ENCODE measurements at places on chromosomes 3 and 15.

DNA sequence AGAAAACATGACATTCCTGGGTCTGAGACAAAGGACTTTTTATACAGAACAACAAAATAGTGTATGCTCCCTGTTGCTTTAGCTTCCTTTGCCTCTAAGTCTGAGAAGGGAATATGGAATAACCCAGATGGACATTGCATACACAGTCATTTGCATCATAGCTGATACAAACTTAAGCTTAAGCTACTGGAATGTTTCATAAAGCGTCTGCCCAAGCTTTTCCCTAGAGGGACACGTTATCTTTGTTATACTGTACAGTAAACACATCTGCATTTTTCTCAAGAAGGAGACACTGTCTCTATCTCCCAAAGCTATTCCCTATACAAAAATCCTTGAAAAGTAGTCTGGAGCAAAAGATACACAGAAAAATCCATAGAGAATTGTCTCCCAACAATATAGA is 775.0 kb downstream of the DIPK2A start:
- DNase-seq, result no peak

GRCh38 chr3:121362035-121362734 is 183.6 kb downstream of the POLQ start:
- DNase-seq, result no peak

DNA sequence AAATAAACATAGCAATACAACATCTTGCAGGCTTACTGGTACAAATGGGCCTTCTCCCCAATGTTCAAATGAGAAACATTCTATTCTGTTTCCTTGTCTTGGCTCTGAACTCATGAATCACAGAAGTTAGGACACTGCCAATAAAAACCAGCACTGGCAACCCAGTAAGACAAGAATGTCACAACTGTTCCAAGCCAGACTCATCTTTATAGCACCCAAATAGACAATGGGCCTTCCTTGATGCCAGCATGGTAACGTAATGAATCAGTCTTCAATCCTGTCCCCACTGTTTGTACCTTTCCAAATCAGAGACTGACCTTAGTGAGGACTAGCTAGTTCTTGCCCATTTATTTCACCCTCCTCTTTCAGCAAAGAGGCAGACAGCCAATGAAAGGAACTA is 14.1 kb upstream of the RPS17 start:
- DNase-seq, result no peak

DNA sequence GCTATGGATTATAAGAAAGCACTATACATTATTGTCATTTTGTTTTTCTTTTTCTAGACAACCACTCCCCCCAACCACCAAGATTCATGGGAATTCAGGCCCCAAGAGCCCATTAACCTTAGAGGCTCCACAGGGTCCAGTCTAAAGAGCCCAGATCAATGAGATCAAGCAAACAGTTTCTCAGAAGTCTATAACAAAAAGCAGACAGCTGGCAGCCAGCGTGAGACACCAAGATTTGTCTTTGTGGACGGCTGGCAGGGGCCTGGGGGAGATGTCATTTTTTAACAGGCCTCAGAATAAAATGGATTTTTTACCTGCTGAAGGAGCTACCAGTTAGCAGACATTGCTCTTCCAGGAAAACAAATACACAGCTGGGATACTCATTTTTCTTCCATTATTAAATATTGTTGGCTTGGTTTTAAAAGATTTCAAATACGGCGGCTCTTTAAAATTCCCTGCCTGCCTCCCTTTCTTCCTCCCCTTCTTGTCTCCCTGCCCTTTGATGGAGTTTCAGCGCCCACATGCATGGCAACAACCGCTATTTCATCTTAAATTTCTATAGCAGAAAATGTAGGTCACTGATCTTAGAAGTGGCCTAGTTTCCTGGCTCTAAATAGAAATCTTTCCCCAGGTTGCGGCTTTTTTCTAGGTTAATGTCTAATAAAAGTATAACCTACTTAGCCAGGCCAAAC is 130.6 kb downstream of the FAM174B start:
- no peak for DNase-seq

DNA sequence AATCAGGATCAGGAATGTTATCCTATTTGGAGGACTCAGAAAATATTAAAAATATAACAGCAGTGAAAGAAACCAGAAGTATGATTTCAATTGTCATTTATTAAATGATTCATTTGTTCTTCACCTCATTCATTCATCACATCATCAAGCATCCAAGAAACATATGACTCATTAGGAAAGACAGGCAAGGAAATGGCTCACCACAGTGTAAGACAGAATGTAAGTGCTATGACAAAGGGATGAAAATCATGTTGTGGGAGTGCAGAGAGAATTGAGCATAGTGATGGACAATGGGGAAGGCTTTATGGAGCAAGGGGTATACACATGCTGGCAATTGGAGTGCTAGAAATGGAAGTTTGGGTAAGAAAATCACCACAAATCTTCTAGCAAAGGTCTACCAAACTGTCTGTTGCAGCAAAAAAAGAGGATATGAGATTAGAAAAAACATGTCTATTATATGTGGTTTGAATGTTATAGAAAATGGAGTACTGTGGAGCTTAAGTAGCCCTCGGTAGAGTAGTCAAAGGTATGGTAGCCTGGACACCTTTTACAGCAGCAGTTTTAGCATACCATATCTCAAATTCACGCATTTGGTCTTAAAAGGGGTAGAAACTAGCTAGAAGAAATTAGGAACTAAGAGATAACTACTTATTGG is 111.1 kb upstream of the GPR149 start:
- DNase-seq, result no peak

- DNase-seq, result no peak
Measured at GRCh38 chr3:73523661-73524060, 101.1 kb downstream of the PDZRN3 start.

DNA sequence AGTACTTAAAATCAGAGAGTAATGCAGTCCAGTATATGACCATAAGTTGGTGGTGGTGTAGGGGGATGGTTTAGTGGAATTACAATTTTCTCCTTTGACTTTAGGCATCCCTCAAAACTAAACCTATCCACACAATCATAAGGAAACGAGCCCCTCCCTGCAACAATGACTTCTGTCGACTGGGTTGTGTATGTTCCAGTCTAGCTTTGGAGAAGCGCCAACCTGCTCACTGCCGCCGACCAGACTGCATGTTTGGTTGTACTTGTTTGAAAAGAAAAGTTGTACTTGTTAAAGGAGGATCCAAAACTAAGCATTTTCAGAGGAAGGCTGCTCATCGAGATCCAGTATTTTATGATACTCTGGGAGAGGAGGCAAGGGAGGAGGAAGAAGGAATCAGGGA is 52.8 kb downstream of the MGA start:
- DNase-seq, result peak; percentile 42

- no peak for DNase-seq
Measured at GRCh38 chr3:179949412-179949811, 87.3 kb downstream of the PEX5L start.

GRCh38 chr15:67166280-67167009 is 88.0 kb downstream of the AAGAB start:
- no peak for DNase-seq

GRCh38 chr3:141366285-141367037 is 1.8 kb upstream of the ZBTB38 start:
- DNase-seq, result no peak

GRCh38 chr15:59676565-59676964 is 12.6 kb downstream of the BNIP2 start:
- no peak for DNase-seq

DNA sequence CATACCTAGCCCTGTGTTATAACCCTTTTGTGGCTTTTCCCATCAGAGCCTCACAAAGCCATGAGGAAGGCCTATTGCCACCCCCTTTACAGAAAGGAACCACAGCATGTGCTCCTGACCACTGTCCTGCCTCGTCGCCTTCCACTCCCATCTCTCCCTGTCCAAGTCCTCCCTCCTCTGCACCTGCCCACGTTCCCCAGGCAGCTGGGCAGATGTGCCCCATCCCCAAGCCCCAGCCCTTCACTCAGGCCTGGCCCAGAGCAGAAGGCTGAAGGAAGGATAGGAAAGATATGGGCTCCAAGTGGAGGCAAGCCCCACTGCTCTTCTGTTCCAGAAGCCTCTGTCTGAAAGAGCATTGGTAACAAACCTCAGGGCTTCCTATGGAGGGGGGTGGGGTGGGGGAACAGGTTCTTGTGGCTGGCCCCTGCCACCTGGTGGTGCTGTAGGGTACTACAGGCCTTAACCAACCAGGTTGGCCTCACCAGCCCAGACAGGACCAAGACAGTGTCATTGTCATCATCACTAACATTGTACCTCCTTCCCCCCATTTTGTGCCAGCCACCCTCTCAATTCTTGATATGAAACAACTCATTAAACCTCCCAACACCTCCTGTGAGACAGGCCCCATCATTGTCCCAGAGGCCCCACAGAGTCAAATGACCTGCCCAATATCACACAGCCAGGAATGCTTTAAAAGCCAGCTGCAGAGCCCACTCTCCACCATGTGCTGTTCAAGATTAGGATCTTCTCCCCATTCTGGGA is 10.0 kb downstream of the POC1A start:
- peak; percentile 95 for DNase-seq

DNA sequence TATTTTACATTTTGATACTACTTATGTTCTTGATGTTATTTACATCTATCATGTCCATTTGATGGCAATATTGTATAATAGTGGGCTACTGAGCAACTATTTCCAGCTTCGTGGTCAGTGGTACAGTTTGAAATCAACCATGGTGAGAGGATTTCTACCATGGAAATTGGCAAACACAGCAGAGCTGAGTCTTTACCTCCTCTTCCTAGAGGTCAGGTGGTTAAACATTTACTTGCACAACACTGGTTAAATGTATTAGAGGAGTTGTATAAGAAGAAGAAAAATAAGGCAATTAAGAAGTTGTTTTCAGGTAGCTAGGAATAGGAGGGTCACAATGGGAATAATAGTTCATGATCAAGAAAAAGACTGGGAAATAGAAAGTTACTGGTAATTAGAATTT is 7.2 kb upstream of the PPM1L start:
- no peak for DNase-seq

DNA sequence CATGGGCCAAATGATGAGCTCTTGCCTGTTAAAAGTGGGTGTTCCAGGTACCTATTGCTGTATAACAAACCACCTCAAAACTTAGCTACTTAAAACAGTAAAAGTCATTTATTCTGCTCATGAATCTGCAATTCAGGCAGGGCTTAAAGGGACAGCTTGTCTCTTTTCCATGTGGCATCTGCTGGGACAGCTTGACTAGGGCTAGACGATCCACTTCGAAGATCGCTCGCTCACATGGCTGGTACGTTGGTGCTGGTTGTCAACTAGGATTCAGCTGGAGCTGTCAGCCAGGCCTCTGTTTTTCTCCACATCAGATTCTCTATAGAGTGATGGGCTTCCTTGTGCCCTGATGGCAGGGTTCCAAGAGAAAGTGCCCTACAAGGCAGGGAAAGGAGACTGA is 581.3 kb downstream of the NTRK3 start:
- no peak for DNase-seq

GRCh38 chr15:40344631-40345120 is 3.9 kb upstream of the CCDC9B start:
- DNase-seq, result peak; percentile 93

- DNase-seq, result peak; percentile 67
Measured at GRCh38 chr3:22371607-22372291, 620.7 kb upstream of the ZNF385D start.

DNA sequence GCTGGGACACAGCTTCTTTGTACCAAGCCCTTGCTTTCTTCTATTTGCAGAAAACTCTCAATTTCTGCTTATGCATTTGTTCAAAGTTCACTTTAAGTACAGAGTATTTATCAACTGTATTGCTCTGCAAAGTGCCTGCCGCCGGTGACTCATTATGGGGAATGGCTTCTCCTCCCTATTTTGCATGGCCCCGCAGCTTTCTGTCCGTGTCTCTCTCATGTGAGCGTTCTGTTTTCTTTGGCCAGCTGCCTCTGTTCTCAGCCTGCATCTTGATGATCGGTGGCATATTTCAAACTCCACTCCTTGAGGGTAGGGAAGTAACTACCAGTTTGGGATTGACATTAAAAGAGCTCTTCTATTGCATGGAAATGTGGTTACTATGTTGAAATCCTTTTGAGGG is 28.6 kb upstream of the ST8SIA2 start:
- no peak for DNase-seq

DNA sequence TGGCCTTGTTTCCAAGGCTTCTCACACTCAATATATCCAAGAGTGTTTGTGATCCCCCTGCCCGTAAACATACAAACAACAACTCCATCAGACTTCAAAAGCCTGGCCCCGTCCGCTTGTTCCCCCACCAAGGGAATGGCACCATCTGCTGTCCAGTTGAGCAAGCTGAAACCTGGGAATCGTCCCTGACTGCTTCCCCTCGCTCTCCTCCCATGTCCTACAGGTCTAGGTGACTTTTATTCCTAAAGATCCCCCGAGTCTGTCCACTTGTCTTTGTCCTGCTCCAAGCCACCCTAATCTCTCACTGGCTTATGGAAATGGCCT is 27.9 kb upstream of the FAM174B start:
- DNase-seq, result peak; percentile 65

- no peak for DNase-seq
Measured at GRCh38 chr3:138938056-138938876, 8.7 kb downstream of the FOXL2 start.

DNA sequence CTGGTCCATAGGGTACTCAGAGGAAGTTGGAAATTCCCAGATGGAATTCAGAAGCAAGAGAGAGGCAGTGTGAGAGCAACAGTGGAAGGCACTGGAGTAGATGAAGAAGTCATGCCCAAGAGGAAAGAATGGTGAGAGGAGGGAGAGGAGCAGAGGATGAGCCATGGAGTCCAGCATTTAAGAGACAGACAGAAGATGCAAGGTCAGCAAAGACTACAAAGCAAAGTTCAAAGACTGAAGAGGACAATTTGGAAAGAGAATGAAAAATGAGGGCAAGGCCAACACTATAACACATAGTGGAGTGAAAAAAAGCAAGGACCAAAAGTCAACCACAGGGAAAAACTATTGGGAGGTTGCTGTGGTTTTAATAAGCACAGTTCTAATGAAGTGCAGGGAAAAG is 178.7 kb downstream of the SSR3 start:
- DNase-seq, result no peak

GRCh38 chr15:70956201-70956995 is 63.8 kb downstream of the LRRC49 start:
- no peak for DNase-seq

- no peak for DNase-seq
Measured at GRCh38 chr3:18531662-18532061, 106.5 kb upstream of the SATB1 start.

- no peak for DNase-seq
Measured at GRCh38 chr15:43190178-43190577, 5.0 kb downstream of the CCNDBP1 start.

DNA sequence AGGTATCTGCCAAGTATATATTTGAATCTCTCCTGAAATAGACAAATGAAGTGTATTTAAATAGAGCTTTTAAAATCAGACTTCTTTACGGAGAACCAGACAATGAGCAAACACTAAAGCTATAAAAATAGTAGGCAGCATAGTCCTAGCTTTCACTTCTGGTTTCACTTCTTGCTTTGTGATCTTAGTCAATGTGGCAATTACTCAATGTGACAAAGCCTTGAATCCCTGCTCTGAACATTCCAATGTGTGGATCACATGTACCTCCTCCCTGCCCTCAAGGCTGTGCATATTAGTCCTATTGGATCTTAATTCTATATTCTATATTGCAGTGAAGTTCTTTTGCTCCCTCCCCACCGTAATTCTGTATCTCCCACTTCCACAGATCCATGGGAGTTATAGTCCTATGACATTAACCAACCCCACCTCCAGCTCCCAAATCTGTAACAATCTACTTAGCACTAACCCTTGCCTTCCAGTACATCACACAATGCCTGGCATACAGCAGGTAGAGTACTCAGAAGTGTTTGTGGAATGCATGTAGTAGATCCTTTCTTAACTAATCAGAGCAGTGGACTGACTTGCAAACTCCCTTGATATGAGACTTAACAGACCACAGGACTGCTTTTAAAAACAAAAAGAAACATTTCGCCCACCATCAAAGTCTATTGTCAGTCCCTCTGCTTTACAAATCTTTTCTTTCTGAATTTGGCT is 24.3 kb upstream of the CP start:
- DNase-seq, result no peak
